ENCODE measurements at places on chromosomes 6 and 20.

DNA sequence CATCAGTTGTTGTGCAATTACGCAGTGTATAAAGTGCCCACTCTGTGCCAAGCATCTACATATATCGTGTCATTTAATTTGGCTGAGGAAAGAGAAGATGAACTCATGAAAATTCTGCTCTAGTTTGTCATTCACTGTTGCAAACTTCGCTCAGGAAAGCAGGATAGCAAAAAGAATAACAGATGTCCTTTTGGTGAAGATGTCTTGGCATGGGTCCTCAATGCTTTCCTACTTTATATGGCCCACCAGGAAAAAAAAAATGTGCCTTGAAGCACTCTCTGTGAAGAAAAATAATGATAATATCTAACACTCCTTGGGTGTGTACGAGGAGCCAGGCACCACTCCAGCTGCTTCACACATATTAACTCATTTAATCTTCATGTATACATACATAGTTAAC lies 5.6 kb upstream of the PHACTR1 start:
- DNase-seq, result no peak

DNA sequence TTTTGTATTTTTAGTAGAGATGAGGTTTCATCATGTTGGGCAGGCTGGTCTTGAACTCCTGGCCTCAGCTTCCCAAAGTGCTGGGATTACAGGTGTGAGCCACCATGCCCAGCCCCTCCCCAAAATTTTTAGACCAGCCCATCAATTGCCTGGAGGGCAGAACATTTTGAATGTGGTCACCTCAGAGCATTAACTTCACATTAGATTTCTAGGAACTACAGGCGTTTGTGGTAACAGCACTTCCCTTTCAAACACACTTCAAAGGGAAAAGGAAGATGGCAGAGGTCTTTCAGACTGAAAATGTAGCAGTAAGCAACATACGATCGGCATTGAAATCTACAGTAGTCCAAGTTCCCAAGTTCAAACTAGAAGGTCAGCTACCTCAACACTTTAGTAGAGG lies 12.3 kb upstream of the SLA2 start:
- no peak for DNase-seq

GRCh38 chr6:164579035-164579434 lies 730.4 kb downstream of the C6orf118 start:
- no peak for DNase-seq

DNA sequence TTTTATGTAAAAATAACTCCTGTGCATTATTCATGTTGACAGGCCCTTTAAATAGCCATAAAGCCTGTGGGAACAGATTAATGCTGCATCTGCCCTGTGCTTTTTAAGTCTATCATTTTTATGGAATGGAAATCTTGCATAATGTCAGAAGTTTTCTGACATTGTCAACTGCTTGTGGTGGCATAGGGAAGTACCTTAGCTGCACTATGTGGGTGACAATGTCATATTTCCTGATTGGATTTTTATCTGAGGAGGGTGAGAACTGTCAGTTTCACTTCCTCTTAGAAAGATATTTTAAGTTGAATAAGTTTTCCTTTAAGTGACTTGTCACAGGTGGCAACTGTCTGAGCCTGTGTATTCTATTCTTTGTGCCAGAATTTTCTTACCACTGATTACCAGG lies 267.9 kb downstream of the PLCB1 start:
- DNase-seq, result no peak

GRCh38 chr6:54598787-54599313 lies 247.7 kb upstream of the FAM83B start:
- no peak for DNase-seq

DNA sequence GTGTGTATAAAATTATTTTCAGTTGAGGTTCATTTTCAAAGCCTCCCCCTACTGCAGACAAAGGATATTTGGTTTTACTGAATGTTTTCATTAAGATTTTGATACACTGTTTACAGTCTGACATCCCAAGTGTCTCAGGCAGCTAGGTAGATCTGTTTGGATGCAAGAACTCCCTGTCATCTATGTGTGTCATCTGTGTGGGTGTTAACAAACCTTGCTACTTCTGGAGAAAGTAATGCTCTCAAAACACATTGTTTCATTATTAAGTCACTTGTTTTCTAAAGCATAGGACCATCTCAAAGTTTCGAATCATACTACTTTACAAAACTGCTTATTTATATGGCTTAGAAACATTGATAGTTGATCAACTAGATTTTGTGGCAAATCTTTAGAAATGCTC lies 114.5 kb upstream of the TMEM170B start:
- DNase-seq, result no peak
